NCI-H446 (cell line): ENCODE measurements at places on chromosomes 12 and 14.
A peak's percentile ranks its signal among the peaks of the same experiment; 100 is the strongest.

DNA sequence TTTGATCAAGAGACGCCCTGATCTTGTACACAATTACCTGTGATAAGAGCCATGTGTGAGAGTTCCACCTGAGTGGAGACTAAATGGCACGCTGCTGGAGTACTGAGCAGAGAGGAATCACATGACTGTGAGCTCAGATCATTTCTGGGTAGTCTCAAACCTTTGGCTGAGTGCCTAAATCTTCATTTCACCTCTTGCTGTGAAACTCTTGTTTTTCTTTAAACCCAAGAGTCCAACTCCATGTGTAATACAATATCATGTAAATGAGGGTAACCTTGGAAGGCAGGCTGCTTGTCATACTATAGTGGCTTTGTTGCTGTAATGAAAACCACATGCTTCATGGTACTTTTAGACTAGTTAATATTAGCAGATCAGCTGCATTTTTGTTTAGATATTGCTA lies 156.9 kb downstream of the CAND1 start:
- DNase-seq = no peak

DNA sequence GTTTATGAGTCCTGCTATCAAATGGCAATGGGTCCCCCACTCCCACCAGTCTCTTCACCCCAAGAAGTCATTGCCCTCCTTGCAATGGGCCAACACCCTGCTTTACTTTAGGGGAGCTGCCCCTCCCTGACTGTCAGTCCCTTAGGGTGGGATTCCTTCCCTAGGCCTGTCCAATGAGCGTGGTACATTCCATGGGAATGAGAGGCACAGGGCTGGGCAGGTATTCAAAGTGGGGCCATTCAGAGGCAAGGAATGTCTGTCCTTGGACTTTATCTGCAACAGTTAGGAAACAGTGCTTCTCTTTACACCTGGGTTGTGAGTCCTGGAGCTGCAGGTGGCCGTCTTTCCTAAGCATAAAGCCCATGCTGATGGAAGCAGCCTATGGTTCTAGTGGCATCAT lies 40.8 kb downstream of the TMEM132C start:
- DNase-seq = no peak

- DNase-seq = no peak
Observed at GRCh38 chr12:52080403-52081251, 1.1 kb downstream of the SMIM41 start.

DNA sequence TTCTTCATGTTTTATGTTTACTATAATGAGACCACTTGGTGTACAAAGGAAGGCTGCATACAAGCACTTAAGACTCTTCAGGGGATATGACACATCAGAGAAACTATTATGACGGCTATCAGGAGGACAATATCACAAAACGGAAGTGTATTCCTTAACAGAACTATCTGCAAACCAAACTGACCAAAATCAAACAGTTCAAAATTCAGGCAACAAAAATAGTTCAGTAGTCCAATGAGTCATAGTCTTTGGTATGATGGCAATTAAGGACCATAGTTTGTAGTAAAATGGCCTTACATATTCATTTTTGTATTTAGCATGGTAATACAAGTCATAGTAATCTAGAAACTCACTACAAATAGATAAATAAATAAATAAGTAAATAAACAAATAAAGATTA lies 1638.7 kb upstream of the SEL1L start:
- DNase-seq = no peak

DNA sequence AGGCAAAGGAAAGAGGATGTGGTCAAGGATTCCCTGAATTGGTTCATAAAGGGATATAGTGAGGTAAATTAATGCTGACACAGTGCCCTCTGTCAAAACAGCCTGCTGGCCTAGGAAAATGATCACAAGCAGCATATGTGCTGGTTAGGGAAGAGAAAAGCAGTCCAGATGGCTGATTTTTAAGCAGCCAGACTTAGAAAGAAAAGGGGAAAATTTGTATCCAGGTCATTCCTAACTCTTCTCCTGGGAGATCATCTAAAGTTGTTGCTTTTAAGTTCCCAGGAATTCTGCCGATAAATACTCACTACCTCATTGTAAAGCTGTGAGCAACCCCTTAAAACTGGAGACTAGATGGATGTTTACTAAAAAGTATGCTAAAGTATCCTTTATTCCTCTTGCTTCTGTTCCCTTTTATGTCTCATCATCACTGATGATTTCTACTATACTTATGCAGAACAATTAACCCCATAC lies 46.4 kb upstream of the CNOT2 start:
- DNase-seq = peak; percentile 26

DNA sequence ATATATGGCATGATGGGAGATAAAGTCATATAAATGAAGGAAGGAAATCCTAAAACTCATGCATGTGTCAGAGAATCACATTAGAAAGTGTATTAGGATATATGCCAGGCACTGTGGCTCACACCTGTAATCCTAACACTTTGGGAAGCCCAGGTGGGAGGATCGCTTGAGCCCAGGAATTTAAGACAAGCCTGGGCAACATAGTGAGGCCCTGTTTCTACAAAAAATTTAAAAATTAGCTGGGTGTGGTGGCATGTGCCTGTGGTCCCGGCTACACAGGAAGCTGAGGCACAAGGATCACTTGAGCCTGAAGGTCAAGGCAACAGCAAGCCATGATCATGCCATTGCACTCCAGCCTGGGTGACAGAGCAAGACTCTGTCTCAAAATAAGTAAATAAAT lies 130.3 kb upstream of the ARID2 start:
- no peak for DNase-seq

GRCh38 chr14:72946491-72946890 lies 20.2 kb downstream of the DCAF4 start:
- DNase-seq = no peak

DNA sequence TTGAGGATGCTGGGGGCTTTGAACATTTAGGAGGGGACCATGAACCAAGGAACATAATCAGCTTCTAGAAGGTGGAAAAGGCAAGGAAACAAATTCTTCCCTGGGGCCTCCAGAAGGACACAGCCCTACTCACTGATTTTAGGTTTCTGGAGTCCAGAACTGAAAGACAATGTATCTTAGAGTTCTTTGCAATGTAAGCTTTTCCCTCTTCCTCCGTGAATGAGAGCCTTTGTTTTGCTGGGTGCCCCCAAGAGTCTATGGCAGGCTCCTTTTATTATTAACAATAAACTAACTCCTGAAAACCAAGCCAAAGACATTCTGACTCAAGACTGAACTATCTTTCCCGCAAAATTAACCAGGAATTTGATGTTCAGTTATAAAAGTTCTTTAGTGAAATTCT lies 204.1 kb downstream of the STXBP6 start:
- DNase-seq = no peak

GRCh38 chr14:67512463-67513310 lies 20.4 kb upstream of the PLEKHH1 start:
- DNase-seq = no peak

GRCh38 chr14:65461730-65462129 lies 49.2 kb downstream of the FUT8 start:
- DNase-seq = peak; percentile 14

DNA sequence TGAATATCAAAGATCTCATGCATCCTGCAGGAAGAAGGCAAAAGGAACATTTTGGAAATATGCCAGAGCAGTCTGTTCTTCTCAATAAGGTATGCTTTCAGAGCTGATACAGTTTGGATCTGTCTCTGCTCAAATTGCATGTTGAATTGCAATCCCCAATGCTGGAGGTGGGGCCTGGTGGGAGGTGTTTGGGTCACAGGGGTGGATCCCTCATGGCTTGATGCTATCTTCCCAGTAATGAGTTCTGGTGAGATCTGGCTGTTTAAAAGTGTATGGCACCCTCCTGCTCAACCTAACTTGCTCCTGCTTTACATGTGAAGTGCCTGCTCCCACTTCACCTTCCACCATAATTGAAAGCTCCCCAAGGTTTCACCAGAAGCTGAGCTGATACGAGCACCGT lies 76.6 kb downstream of the RIN3 start:
- no peak for DNase-seq

DNA sequence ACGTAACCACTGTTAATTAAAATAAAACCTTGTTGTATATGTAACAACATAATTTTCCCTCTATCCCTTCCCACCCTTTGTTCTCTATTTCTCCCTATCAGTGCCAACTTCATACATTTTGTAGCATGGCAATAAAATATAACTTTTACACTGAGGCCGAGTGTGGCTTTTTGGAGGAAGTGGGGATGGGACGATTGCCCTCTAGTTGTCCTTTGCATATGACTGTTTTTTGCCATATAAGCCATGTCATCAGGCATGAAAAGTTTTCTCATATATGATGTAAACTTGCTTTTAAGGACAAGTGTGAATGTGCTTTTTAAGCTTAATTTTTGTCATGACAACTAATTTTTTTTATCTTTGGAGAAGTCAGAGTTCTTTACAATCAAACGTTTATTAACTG lies 6.2 kb upstream of the CCT2 start:
- no peak for DNase-seq

DNA sequence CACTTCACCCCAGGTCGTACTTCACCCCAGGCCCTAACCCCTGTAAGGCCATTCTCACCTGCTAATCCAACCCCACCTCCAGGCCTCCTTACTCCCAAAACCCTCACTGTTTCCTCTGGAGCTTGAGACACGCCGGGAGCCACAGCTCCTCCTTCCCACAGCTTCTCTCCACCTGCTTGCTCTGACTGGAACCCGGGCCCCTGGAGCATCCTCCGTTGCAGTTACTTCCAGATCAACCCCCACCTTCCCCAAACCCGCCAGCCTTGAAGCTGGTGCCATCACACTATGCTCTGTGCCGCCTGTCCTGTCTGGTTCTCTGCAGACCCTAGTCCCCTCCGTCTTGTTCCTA lies 34.6 kb upstream of the PPP2R5C start:
- no peak for DNase-seq

GRCh38 chr14:86039176-86039575 lies 509.2 kb downstream of the FLRT2 start:
- no peak for DNase-seq

- DNase-seq = peak; percentile 52
Observed at GRCh38 chr12:90064852-90065801, 356.5 kb upstream of the ATP2B1 start.

GRCh38 chr12:6894321-6894720 lies 10.3 kb upstream of the LRRC23 start:
- no peak for DNase-seq

DNA sequence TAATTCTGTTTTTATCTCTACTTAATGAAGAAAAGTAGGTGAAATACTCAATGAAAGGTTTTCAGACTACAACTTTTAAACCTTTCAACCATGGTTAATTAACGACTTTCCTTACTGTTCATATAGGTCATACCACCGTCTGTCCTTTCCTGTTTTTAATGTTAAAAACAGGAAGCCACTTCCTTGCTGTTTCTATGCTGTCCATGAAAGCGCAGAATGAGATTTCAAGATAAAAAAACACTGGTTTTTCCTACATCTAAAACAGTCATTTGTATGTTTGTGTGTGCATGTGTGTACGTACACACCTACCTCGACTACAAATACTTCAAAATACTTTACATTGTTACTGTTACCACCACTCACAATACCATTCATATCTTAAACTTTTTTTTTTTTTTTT lies 27.3 kb downstream of the SPTLC2 start:
- DNase-seq = no peak

DNA sequence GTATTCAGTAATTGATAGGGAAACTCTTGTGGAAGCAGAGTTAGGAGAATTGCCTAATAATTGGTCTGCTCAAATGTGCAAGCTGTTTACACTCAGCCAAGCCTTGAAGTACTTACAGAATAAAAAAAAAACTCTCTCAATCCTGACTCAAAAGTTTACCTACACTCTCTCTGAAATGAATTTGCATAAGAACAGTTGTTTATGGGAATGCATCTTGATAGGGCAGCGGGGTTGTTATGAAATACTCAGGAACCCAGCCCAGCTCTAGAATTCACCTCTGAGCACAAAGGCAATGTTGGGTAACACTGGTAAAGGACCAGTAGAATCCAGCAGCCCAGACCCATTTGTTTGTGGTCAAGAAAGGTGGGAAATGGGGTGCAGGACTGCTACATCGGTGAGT lies 267.0 kb downstream of the CPNE8 start:
- no peak for DNase-seq

GRCh38 chr12:106054049-106054448 lies 84.7 kb downstream of the NUAK1 start:
- DNase-seq = no peak

GRCh38 chr14:23122086-23122485 lies 3.0 kb upstream of the CEBPE start:
- DNase-seq = no peak
